Activated T-helper 1 cell treated with anti-CD3 and anti-CD28 coated beads, Interleukin-12 subunit alpha, Interleukin-12 subunit beta, Interleukin-2, Interleukin-4 antibody, amounts not matched to agents 30 ng/mL and 10 ng/mL and 1 ng/mL, durations not matched to agents 14 hours and 24 hours and 36 hours (primary cell): ENCODE measurements at places on chromosomes 1 and 21.

DNA sequence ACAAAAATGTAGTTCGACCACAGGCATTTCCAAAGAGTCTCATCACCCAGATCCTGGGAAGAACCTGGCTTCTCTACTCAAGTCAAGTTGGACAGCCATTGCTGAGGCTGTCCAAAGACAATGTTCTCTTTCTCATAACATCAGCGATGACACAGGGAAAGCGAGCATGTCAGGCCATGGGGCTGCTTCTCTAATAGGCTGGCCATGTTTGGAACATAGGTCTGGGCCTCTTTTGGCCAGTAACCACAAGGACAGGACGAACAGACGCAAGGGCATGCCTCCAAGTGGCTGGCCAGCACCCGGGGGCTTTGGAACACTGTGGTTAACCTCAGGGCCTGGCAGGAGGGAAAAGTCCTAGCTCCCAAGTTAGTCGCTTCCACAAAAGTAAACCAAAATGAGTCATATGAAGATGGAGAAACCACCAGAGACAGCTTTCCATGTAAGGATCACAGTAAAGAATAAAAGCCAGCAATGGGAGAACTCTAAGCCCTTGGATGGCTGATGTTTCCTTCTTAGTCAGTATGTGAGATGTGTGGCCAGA lies 80.6 kb upstream of the SLC44A3 start:
- DNase-seq = no peak

DNA sequence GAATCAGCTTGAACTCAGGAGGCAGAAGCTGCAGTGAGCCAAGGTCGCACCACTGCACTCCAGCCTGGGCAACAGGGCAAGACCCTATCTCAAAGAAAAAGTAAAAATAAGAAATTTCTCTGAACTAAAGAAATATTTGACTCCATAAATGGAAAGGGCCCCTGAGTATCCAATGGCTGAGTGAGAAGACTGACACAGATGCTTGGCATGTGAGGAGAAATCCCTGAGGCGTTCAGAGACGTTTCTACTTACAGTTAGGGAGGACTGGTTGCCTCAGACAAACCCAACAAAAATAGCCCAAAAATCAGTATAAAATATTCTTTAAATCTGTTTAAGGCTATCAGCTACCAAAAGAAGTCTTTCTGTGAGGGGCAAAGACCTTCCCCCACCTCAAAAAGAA lies 3.0 kb upstream of the SUMO3 start:
- DNase-seq = no peak

GRCh38 chr1:5585256-5585655 lies 407.0 kb downstream of the NPHP4 start:
- no peak for DNase-seq

- no peak for DNase-seq
Observed at GRCh38 chr1:81499487-81499886, 301.2 kb upstream of the ADGRL2 start.

DNA sequence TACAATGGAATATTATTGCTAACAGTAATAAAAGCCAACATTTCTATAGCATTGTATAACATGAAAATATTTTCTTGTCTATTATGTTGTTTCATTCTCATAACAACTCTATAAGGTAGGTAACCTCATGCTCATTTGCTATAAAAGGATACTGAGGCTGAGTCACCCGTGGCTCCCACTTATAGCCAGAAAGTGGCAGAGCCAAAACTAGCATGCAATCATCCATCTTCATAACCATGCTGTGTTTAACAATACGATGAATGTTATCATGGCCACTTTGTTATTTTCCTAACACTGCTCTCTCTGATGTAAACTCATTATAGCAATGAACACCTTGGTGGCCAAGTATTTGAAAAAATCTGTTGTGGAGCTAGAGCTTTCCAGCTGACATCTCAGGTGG lies 80.8 kb upstream of the JUN start:
- DNase-seq = no peak

- DNase-seq = no peak
Observed at GRCh38 chr1:86703696-86704457, 499 bp upstream of the SH3GLB1 start.

DNA sequence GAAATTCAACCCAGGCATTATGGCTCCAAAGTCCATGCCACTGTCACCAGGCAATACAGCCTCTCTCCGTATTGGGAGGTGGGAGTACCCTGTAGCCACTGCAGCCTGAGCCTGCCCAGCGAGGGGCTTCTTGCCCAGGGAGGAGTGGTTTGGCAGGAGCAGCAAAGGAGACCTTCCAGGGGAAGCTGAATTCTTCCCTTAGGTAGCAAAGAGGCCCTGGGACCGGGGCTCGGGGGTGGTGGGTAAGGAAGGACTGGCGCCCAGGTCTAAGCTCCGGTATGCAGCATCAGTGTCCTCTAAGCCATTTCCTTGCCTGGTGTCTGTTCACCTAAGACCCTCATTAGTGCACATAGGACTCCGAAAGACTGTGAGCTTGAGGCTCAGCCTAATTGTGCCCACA lies 17.0 kb downstream of the TNNT2 start:
- DNase-seq = no peak

GRCh38 chr1:153293851-153294250 lies 18.9 kb downstream of the PGLYRP3 start:
- DNase-seq = no peak

DNA sequence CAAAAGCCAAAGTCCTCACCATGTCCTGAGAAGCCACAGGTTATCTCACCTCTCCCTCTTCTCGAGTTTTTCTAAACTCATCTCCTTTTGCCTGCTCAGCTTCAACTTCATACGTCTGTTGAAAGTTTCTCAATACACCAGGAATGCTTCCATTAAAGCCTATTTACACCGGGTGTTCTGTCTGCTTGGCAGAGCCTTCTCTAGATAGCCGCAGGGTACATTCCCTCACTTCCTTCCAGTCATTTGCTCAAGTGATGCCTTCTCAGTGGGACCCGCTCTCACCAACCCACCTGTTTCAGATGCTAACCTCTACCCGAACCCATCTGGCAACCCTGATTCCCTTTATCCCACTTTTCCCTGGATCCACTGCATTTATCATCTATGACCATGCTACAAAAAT lies 257.0 kb upstream of the ADGRL2 start:
- DNase-seq = no peak

- no peak for DNase-seq
Observed at GRCh38 chr1:55288245-55288644, 73.1 kb upstream of the USP24 start.

DNA sequence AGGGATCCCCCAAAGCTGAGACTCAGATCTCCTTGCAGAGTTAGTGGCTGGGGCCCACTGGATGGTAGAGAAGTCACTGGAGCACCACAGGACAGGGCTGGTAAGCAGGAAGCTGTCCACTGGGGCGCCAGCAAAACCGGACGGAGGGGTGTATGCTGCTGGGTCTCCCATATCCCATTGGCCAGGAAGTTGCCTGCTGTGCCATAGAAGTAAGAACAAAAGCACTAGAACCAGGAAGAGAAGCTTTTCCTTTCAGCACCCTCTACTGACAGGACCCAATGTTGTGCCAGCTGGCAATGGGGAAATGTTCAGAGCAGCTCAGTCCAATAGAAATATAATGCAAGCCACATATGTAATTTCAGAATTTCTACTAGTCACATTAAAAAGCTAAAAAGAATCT lies 146.6 kb downstream of the SPATA46 start:
- no peak for DNase-seq

DNA sequence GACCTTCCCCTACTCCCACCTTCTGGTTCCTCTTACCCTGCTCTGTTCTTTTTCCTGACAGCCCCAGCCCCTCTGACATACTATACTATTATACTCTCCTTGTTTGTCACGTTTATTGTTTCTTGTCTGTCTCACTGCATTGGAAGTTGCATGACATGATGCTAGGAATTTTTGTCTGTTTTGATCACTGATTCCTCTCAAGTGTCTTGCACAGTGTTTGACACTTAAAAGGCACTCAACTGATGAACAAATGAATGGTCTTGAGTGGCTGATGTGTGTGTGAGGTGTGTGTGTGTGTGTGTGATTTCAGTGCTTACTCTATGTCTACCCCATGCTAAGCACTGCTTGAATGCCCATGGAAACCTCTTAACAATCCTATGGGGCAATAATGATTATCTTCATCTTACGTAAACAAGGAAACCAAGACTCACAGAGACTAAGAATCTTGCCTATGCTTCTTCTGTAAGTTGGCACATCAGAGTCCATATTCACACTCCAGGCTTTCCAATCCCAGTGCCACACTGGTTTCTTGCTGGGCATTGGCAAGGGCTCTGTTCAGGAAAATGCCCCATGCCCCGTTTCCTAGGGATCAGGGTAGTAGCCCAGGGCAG lies 59.7 kb downstream of the ATP1A1 start:
- DNase-seq = no peak
